ENCODE measurements at places on chromosomes 1 and 21. TPM values are rescaled to one million over a fixed set of nuclear protein-coding genes. Genes with fewer than 3 reads are reported as not detected.

DNA sequence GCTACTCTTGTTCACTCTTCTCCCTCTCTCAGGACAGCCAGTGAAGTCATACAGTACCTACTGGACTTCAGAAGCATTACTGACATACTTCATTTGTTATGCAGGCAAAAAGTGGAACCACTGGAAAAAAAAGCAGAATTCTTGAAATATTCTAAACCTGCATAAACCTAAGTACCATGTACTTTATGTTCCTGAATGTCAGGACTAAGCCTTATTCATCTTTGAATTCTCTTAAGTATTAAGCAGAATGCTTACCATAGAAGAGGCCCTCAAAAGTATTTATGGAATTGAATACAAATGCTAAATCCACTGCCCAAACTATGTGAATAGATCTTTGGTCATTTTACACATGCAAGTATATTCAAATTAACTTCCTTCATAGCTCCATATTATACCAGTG, 7.8 kb downstream of the PSMB2 start:
- no peak overlapping the region for H3K27ac ChIP-seq
- H3K36me3 ChIP-seq, result peaks cover 17% of the 10 kb centered on the region
- peaks cover 3% of the 10 kb centered on the region for H3K4me1 ChIP-seq
- DNase-seq, result no peak
- H3K27me3 ChIP-seq, result no peaks in the 10 kb centered on the region

The KRTAP19-1 gene
- total RNA-seq, result not detected

The DSCAM gene
- 0.14 TPM for total RNA-seq

GRCh38 chr1:186662752-186663151, 17.5 kb downstream of the PTGS2 start:
- no peaks in the 10 kb centered on the region for H3K36me3 ChIP-seq
- H3K27ac ChIP-seq, result no peak overlapping the region
- no peak for DNase-seq
- no peak overlapping the region for H3K4me3 ChIP-seq
- H3K27me3 ChIP-seq, result no peaks in the 10 kb centered on the region

The THEM5 gene
- not detected for total RNA-seq

The PBXIP1 gene
- 37.3 TPM for total RNA-seq

Data from lung (tissue), 17 donors.